ENCODE measurements at places on chromosomes 3 and 15. TPM values are rescaled to one million over a fixed set of nuclear protein-coding genes. Genes with fewer than 3 reads are reported as not detected.

The SST gene
- total RNA-seq = not detected

The LEKR1 gene
- 0.54 TPM for total RNA-seq

The LRRC31 gene
- total RNA-seq = not detected

The STARD9 gene
- total RNA-seq = 1.7 TPM

The KBTBD13 gene
- total RNA-seq = not detected

The EPHA3 gene
- total RNA-seq = not detected

All from A549 treated with CORT108297 at 1 μM for 4 hours (cell line).